Germinal center (tissue), 1 donor: ENCODE measurements at places on chromosomes 7 and 10.
A peak's percentile ranks its signal among the peaks of the same experiment; 100 is the strongest.

DNA sequence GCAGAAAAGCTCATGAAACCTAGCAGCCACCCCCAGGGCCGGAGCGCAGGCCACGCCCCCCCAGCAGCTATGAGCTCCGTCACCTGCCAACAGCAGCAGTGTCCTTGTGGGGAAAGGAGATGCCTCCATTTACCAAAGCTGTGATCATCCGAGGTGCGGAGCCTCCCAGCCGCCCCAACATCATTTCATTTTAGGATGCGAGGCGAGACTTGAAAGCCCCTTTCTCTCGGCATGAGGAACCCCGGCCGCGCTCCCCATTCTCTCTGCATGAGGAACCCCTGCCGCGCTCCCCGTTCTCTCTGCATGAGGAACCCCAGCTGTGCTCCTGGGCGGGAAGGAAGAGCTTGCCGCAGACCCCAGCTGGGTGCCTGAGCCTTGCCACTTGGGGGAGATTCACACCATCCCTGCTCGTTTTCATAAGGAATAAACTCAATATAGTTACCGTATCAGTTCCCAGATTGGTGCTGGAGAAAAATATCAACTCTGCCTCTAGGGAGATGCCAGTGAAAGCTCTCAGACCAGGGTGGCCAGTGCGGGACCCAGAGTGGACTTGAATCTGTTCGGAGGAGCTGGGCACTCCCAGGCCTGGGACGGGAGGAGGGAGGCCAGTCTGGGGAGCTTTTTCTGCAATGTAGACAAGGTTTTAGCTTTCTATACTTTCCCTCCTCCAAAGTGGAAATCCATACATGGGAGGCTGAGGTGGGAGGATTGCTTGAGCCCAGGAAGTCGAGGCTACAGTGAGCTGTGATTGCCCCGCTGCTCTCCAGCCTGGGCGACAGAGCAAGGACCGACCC, 35.0 kb downstream of the JAKMIP3 start:
- DNase-seq: no peak

- DNase-seq: no peak
Observed at GRCh38 chr10:112637901-112638300, 190.9 kb downstream of the VTI1A start.

- no peak for DNase-seq
Observed at GRCh38 chr7:79523436-79523835, 70.0 kb upstream of the MAGI2 start.

DNA sequence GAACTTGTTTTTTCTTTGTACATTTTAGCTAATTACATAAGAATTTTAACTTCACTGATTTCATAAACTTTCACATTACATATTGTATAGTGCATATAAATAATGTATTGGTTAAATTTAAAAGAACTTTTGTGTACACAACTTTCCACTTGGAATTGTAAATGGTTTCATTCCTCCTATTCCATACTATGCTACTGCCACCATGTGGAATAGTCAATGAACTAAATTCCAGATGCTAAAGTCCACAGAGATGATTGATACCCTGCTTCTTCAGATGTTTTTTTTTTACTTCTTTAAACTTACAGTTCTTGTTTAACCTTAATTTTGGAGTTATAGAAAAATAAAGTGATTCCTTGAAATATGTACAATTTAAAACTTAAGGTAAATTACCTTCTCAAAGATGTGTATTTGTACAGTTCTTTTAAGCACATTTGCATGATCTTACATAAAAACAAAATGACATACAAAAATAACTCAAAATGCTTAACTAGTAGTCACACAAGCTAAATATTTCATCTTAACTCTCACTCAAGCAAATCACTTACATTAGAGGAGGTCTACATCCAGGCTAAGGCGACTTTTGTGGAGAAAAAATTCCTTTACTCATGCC, 247.6 kb upstream of the HGF start:
- no peak for DNase-seq

DNA sequence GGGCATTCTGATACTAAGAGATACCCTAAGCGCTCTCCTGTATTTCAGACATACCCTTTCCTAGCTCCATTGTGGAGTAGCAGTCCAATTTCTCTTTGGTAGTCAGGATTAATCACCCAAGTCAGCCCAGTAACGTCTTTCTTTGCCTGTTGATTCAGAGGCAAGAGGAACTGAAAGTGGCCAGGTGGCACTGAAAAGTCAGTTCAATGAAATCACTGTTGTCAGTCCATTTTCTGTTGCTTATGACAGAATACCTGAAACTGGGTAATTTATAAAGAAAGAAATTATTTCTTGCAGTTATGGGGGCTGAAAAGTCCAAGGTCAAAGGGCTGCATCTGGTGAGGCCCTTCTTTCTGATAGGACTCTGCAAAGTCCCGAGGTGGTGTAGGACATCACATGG, 40.2 kb downstream of the ANKRD61 start:
- peak; percentile 8 for DNase-seq

DNA sequence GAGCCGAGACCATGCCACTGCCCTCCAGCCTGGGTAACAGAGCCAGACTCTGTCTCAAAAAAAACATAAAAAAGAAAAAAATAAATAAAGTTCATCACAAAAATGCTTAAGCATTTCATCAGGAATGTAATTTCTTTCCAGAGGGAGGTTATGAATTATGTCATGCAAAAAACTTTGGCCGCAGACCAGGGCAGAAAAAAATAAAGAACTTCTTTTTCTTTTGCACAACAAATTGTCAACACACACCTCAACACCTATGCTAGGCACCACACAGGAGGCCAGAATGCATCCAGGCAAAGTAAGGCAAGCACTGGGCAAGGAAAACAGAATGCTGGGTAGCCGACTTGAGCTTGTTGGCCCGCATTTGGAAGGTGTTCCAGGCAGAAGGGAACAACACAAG, 3.9 kb downstream of the C10orf62 start:
- DNase-seq: no peak

- no peak for DNase-seq
Observed at GRCh38 chr10:50367732-50368131, 116.4 kb upstream of the ASAH2 start.

- peak; percentile 49 for DNase-seq
Observed at GRCh38 chr10:100656454-100656853, 88.9 kb upstream of the PAX2 start.

GRCh38 chr10:119620241-119621077, 23.7 kb upstream of the TIAL1 start:
- no peak for DNase-seq

- DNase-seq: no peak
Observed at GRCh38 chr7:31763548-31763947, 76.5 kb downstream of the PPP1R17 start.

- DNase-seq: no peak
Observed at GRCh38 chr10:122464586-122464985, 3.2 kb downstream of the HTRA1 start.

- DNase-seq: no peak
Observed at GRCh38 chr7:112007185-112007584, 199.0 kb downstream of the DOCK4 start.

DNA sequence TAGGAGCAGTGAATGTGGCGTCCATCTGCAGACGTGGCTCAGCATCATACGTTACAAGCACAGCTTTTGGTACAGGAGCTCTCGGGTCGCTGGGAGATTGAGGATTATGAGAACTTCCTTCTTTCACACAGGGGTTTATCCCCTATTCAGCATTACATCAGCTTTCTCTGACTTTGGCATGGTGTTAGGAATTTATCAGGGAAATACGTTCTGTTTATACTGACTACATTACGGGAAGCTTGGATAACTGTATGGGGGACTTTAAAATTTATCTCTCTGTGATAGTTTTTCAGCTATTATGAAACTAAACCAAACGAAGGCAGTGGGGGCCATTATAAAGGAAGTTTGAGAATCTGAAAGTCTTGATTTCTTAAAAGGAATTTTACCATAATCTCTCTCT, 110.1 kb upstream of the INSYN2A start:
- DNase-seq: no peak

- no peak for DNase-seq
Observed at GRCh38 chr10:106740-107139, 28.5 kb upstream of the ZMYND11 start.

DNA sequence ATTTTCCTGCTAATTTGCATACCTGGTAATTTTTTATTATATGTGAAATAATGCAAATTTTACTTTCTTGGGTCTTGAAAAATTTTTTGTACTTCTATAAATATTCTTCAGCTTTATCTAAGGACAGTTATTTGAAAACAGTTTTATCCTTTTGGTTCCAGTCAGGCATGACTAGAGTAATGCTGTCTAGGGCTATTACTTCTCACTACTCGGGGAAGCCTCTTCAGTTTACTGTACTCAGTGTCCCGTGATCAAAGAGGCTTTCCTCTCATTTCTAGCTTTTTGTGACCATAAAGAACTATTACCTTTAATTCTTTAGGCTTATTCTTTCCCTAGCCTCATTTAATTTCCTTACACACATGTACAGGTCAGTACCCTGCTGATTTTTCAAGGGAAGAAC, 153.8 kb upstream of the HDAC9 start:
- DNase-seq: no peak

GRCh38 chr7:29798422-29798821, 7.9 kb upstream of the WIPF3 start:
- DNase-seq: no peak

DNA sequence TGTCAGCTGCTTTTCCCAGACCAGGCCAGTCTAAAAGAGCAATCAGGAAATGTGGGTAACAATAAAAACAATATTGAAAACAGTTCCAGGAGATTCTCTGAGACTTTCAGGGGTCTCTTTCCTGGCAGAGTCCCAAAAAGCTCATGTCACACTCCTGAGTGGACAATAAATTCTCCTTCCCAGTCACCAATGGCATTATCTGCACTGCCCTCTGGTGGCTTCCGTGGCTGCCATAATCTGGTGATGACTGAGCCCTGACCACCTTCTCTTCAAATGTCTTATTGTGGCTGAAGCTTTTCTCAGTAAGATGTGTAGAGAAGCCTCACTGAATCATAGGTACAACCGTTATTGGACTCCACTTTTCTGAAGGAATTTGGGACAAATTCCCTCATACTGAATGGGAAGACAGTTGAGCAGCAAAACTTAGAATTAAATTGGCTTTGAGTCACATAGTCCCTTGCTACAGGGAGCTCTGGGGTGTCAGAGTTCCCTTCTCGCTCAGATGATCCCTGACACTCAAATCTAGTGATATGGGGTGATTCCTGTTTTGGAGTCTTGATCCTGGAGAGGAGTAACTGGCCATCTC, 24.4 kb upstream of the ASAH2 start:
- peak; percentile 25 for DNase-seq

GRCh38 chr7:79719216-79719615, 265.7 kb upstream of the MAGI2 start:
- DNase-seq: no peak

GRCh38 chr7:66634816-66635215, 6.1 kb downstream of the KCTD7 start:
- no peak for DNase-seq

DNA sequence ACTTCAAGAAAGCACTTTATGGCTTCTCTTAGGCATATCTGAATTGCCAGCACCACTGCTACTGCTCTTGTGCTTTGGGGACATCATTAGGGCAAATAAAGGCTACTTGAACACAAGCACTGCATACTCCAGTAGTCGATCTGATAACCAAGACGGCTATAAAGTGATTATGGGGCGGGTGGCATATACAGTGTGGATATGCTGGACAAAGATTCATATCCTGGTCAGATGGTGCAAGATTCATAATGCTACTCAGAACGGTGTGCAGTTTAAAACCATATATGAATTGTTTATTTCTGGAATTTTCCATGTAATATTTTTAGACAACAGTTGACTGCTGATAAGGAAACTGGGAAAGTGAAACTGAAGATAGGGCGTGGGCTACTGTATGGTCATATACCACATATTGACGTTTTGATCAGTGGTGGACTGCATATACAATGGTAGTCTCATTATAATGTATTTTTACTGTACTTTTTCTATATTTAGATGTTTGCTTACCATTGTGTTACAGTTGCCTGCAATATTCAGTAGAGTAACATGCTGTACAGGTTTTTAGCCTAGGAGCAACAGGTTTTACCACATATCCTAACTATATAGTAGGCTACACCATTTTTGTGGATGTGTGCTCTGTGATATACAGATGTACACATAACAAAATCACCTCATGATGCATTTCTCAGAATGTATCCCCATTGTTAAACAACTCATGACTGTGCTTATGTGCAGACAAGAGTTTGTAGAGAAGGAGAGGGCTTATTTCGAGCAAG, 15.2 kb downstream of the ANLN start:
- DNase-seq: no peak

DNA sequence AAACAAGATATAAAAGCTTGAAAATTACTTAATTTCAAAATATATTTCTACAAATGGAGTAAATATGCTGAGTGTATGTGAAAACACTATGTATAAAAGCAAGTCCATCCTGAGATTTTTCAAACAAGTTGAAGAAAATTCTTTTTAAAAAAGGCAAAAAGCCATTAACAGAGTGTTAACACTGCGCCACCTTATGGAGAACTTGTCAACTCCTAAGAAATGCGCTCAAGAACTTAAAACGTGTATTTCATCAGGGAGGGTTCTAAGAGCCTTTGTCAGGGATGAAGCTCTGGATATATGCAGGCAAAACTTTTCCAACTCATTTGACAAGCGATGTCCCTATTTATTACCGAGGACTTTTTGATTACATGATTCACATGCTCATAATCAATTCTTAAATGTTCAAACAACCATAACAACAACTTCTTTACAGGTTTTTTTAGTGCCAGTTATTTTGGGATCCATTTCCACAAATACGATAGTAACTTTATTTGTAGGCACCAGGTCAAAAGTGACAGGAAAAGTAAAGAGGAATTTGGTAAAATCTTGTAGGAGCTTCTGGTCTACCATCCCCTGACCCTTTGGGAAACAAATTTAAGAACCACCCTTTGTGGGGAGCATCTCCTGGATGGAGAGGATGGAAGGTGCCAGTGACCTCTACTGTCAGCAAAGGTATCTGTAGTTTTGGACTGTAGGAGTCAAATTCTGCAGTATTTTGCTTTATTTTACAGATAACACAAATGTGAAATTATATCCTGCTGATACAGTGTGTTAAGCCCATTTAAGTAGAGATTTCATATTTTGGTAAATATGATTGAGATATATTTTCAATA, 23.2 kb downstream of the CALCR start:
- no peak for DNase-seq

DNA sequence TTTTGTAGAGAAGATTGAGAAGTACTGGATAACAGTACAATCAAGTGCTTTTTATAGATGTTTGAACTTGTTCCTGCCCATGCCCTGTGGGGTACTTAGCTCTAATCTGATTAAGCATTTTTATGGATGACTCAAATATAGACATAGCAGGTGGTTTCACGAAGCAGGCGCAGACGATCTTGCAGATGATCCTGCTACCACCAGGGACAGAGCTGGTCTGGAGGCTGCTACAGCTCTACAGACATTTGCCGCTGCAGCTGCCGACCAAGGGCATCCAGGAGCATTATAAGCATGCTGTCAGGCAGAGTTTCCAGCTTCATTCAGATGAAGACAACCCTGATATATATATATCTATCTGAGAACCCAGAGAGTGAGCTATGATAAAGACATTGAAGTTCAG, 650.4 kb downstream of the NXPH1 start:
- no peak for DNase-seq

- DNase-seq: no peak
Observed at GRCh38 chr7:101826081-101826835, 8.8 kb downstream of the CUX1 start.
